ENCODE measurements at places on chromosomes 3 and 15. TPM values are rescaled to one million over a fixed set of nuclear protein-coding genes. Genes with fewer than 3 reads are reported as not detected.

MYO1E gene
- 15.5 TPM for total RNA-seq

DNA sequence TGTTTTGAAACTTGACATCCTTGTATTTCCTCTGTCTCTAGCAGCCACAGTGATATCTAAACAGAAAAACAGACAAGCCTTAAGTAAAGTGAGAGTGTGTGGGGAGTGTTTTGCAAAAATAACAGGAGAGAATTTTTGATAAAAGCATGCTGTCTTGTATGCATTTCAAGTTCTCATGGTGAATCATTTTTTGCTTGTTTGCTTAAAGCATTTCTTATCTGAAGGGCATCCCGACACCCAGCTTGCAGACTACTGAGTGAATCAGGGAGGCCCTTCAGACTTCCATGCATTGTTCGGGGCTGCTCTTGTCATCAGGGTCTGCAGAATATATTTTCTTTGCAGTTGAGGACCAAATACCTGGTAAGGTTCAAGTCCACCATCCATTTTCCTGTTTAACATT, 8.5 kb downstream of the CGNL1 start:
- no peak for DNase-seq

- no peak for DNase-seq
Observed at GRCh38 chr3:67995206-67995605, 340.8 kb upstream of the SUCLG2 start.

DNA sequence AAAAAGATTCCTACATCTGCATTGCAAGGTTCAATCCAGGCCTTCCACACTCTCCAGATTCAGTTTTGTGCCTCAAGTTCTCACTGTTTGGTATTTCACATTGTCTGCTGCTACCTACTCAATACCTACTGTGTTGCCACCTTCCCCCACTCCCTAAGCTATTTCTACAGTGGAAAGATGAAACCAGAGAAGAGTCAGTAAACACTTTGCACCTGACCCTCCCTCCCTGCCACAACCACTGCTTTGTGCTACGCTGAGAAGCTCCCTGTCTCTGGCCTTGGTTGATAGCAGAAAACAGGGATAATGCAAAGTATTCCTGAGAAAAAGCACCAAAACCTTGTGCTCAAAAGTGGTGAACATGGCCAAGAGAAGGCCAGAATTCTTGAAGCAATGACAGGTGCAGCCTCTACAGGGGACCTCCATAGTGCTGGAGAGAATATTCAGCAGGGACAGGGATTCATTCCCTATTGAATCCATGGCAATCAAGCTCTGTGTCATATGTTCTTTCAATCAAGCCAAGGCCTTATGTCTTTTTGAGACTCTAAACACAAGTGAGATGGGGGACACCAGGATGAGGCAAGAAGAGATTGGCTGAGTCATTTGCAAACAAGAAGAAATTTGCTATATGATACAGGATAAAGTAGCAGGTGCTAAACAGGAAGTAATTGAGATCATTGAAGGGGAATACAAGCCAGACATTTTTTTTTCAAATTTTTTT, 83.5 kb upstream of the LIPC start:
- no peak for DNase-seq

DNA sequence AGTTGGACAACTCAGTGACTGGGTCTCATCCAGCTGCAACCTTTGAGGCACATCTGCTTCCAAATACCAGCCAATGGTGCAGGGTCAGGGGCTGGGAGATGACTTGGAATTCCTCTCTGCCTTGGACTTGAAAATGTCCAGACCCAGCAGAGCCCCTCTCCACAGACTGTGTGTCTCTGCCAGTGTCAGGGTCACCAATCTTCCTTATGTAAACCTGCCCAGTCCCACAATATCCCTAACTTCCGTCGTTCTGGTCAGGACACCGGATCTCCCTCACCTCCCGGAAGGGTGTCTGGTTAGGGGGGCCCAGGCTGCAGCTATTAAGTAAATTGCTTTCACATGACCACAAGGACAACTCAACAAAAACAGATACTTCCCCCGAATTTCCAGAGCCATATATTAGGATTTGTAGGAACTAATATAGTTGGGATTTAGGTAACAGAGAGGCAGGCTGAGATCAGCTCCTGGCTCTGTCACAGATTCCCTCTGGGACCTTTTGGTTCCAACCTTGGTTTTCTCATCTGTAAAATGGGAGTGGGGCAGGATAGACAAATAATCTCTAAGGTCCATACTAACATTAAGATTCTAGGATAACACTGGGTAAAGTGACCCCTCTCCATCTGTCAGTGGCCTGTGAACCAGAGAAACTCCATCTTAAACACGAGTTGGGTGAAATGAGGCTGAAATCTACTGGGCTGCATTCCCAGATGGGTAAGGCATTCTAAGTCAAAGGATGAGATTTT, 30.8 kb downstream of the IGDCC3 start:
- DNase-seq = no peak

- peak; percentile 22 for DNase-seq
Observed at GRCh38 chr15:90095521-90095959, 6.7 kb downstream of the IDH2 start.

DNA sequence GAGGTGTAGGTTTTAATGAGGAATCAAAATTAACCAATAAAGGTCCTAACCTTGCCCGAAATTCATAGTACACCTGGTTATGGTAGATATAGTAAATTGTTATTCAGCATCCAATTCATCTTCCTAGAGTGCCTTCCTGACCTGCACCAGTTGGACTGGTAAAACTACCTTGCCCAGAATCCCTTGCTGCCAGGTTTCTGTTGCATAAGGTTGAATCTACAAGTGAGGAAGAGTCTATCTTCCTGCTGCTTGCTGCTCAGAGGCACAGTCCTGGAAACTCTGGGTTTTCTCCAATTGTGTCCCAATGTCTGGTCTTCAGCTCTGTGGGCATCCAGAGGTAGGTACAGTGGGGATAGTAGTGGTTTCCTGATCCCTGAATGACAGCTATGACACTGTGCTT, 17.3 kb downstream of the CCDC54 start:
- DNase-seq = no peak
